ENCODE measurements at places on chromosomes 2 and 18.

DNA sequence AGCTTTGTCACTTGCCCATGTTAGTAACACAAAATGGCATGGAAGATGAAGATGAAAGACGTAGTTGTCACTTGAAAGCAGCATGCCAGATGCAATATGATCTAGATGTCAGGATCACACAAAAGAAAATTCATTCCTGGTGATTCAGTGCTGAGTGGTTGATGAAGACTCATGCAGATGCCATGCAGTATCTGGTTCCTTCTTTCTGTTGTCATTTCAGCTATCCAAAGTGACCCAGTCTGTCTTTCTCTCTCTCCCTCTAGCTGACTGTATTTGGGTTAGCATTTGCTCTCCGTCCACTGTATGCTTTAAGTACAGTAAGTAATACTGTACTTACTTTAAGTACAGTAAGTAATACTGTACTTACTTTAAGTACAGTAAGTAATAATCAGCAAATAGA lies 50.4 kb downstream of the TTN start:
- no peak for DNase-seq

DNA sequence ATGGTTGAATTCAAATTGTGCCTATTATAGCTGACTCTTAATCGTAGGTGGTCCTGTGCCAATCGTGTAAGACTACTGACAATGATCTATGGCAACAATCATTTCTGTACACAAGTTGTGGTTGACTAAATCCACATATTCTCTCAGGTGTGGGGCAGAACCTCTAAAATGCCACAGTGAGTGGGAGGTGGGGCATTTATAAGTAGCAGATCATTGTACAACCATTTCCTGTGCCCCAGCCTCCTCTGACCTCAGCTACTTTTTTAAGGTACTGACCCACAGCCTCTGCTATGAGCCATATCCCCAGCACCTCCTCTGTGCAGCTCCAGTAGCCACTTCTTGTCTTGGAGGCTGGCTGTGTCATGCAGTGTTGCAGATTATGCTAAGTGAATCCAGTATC lies 48.6 kb upstream of the RAPH1 start:
- DNase-seq = no peak

DNA sequence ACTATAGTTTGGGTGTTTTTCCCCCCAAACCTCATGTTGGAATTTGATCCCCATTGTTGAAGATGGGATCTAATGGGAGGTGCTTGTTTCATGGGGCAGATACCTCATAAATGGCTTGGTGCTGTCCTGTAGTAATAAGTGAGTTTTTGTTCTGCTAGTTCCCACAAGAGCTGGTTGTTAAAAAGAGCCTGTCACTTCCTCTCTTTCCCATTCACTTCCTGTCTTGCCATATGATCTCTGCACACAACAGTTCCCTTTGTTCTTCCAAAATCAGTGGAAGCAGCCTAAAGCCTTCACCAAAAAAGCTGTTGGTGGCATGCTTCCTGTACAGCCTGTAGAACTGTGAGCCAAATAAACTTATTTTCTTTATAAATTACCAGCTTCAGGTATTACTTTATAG lies 768.2 kb upstream of the VRK2 start:
- DNase-seq = no peak

- DNase-seq = no peak
Observed at GRCh38 chr2:68569604-68570003, 73.8 kb upstream of the PROKR1 start.

DNA sequence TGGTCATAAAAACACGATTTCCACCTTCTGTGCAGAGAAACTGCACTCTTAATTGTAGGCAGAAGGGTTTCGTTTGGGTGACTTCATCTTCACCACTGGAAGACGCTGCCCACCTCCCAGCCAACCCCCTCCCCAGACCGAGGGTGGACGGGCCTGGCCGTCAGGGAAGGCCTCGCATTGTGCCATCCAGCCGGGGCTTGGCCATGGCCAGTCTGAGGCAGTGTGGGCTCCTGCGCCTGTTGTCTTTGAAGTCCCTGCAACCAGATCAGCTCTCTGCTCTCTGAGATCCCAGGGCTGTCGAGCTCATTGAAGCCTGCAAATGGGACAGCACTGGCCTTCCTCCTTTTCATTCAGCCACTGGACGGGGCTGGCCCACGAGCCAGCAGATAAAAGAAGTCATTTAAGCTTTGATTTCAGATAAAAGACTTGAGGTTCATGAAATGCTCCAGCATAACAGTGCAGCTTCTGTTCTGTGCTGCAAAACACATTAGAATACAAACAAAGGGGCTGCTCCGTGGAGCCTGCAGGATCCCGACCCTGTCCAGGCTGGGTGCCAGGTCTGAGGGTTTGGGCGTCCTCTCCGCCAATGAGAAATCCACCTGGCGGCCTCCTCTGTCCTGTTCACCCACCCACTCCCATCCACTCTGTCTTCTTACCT lies 253.5 kb downstream of the LDLRAD4 start:
- no peak for DNase-seq

- no peak for DNase-seq
Observed at GRCh38 chr2:101502095-101502494, 27.2 kb upstream of the RFX8 start.

DNA sequence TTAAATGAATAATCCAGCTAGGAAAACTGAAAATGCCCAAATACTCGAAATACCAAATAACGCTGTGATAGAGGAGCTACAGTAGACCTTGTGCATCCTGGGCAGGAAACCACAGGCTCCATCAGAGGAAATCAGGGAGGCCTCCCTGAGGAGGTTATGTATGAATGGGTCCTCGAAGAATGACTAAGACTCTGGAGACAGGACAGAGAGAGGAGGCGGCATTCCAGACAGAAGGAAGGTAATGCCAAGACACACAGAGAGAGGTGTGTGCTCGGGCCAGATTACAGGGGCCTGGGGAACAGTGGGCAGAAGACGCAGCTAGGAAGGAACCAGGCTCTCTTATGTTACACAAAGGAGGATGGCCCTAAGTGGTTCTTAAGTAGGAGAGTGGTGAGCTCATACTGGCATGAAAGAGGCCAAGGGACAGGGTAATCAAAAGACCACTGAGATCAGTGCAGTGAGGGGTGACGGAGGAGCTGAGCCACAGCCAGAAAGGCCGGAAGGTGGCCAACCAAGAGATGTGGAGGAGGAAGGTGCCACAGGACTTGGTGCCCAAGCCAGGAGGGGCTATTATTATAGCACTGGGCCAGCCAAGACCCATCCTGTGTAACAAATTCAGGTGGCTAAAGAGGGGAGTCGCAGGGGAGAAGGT lies 9.9 kb downstream of the ST3GAL5 start:
- no peak for DNase-seq

GRCh38 chr2:8477552-8478470 lies 204.0 kb upstream of the ID2 start:
- no peak for DNase-seq

DNA sequence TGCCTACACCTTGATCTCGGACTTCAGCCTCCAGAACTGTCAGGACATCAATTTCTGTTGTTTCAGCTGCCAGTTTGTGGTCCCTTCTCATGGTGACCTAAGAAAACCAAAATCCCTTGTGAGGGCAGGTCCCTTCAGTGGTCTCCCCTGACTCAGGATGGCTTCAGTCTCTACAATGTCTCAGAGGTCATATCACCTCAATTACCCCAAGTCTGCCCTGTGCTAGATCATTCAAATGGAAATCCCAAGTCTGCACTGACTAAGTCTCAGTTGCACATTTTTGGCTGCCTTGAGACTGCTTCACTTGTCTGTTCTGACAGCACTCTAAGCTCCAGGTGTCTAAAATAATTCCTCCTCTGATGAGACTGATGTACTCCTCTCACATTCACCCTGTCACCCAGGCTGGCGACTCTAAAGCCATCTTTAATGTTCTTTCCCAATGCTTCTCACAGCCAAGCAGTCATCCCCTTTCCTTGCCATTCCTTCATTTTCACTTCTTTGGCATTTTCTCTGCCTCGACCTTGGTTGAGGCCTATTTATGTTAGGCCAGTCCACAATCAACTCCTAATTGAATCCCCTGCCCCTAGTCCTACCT lies 470.8 kb downstream of the DLGAP1 start:
- DNase-seq = no peak

DNA sequence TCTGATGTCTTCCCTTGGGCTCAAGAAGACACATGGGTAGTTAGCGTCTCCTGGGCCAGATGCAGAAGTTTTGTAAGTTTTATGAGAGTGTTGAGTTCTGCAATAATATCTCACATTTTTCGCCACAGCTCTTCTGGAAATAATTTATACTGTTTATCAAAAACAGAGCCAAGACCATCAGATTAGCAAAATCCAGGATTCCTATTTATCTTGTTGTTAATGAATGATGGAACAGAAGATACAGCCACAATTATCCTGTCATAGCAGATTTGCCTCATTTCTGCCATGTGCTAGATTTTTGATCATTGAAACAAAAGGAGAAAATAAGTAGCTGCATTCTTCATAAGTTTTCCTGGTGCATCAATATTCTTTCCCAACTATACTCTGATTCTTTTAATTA lies 1048.6 kb upstream of the KLHL29 start:
- DNase-seq = no peak

- no peak for DNase-seq
Observed at GRCh38 chr2:134283661-134284060, 29.8 kb downstream of the MGAT5 start.

DNA sequence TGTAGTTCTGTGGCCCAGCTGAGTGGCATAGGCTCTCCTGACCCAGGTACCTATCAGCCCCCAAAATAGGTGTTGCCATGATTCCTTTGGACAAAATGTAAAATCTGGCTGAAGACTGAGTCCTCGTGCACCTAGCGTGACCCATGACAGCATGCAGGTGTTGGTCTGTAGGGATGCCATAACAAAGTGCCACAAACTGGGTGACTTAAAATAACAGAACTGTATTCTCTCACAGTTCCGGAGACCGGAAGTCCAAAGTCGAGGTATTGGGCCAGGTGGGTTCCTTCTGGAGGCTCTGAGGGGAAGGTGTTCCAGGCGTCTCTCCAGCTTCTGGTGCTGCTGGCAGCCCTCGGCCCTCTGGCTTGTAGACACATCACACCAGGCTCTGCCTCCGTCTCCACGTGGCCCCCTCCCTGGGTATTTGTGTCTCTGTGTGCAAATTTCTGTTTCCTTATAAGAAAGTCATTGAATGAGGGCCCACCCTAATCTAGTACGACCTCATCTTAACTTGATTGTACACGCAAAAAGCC lies 34.5 kb downstream of the LRRFIP1 start:
- no peak for DNase-seq

DNA sequence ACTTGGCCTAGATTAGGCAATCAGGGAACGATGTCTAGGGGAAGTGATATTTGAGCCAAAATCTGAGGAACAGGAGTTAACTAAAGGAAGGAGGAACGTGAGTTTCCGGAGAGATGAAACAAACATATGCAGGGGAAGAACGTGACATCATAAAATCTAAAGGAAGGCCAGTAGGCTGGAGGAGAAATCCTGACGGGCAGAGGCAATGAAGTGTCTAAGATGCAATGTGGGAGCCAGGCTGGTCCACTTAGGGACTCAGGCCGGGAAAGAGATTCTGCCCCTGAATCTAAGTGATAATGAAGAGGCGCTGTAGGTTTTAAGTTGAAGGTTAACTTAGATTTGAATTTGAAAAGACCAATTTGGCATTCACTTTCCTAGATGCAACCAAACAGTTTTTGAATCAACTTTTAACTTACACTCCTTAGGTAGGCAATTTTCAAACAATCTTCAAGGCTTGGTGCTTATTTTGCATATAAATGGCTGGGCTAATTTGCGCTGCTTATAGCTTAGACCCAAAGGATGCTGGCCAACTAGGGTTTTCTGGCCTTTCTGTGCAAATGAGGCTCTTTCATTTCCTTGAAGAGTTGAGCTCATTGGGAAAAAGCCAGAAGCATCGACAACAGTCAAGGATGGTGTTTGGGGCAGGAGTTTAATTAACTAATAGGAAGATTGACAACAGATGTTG lies 221.7 kb downstream of the SOX11 start:
- DNase-seq = no peak

GRCh38 chr2:45128580-45128997 lies 119.3 kb upstream of the SIX2 start:
- DNase-seq = no peak

- DNase-seq = no peak
Observed at GRCh38 chr2:69086466-69086865, 73.5 kb downstream of the ANTXR1 start.

DNA sequence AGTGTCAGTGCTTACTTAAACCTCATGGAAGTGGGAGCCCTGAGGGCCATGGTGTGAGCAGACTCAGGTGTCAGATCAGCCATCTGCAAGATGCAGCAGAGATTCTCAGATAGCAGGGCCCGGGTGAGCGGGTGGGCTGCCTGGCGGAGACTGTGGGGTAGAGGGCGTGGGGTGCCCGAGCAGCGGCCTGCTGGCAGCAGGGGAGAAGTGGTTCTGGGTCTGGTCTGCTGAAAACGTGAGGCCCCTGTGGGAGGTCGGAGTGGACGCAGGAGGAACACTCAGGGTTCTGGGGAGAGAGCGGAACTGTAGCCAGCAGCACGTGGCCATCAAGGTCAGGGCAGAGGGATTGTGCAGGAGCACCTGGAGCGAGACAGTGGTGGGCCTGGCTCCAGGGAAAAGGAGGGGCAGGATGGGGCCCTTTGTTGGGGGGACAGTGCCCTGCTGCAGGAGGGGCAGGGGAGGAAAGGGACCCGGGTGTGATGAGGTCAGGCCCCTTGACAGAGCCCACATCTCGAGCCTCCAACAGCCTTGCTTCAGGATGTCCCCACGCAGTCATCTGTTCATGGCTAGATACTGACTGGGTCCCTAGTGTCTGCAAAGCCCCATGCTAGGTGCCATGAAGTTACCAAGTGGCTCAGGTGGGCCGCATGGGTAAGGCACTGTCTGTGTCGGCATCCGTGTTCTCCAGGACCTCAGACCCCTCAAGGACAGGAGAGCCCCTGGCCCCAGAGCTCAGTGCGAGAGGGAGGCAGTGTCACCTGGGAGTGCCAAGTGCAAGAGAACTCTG lies 2.7 kb upstream of the ESPNL start:
- DNase-seq = no peak

DNA sequence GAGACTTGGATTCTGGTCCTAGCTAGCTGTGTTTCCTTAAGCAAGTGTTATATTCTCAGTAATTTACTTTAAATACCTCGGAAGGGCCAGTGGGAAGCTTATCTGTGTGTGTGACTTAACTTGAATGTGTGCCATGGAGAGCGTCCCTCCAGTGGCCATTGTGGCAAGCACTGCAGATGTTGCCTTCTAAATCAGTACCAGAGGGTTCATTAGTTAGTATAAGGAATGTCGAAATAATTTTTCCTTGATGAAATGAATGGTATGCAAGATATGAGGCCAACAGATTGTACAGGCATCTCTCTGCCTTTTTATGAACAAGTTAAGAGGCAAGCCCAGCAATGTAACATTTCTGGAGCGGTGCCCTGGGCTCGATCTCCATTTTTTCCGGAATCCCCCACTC lies 52.0 kb downstream of the FBXO36 start:
- peak; percentile 27 for DNase-seq
